ENCODE measurements at places on chromosomes 11 and 22. TPM values are rescaled to one million over a fixed set of nuclear protein-coding genes. Genes with fewer than 3 reads are reported as not detected.

GRCh38 chr11:113334183-113334582 is 19.8 kb downstream of the TTC12 start:
- DNase-seq: no peak

- DNase-seq: no peak
Observed at GRCh38 chr22:37654563-37655251, 3.8 kb upstream of the PDXP start.

Gene ABTB2
- 5.4 TPM for total RNA-seq

GRCh38 chr11:1782031-1782590 is 18.4 kb upstream of the CTSD start:
- no peak for DNase-seq

Gene MYO18B
- total RNA-seq: 0.59 TPM

DNA sequence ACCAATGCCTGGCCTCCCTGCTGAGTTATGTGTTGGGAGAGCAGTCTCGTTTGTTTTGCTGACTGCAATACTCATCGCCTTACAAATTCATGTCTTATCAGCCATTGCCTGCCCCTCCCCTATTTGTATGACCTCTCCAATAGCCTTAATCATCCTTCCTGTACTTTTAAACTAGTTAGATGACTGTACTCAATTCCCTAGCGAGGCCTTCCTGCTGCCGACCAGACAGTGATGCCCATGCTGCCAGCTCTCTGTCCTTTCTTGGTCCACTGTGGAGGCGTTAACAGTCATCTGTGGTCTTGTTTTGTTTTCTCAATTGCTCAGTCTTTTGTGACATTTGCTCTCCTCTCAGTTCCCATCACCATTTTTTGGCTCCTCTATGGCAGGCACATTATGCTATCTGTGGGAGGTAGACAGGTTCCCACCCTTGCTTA is 20.3 kb upstream of the YPEL1 start:
- DNase-seq: no peak

Gene APOA4
- not detected for total RNA-seq

DNA sequence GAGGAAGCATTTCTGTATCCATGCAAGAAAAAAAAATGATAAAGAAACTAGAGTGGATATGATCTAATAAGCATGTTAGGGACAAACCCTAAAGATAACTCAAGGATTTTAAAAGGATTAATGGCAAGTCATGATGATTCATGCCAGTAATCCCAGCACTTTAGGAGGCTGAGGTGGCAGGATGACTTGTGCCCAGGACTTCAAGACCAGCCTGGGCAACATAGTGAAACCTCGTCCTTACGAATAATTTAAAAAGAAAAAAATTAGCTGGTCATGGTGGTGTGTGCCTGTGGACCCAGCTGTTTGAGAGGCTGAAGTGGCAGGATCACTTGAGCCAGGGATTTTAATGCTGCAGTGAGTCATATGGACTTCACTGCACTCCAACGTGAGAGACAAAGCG is 145.5 kb upstream of the BLID start:
- DNase-seq: no peak

Gene MAJIN
- not detected for total RNA-seq

DNA sequence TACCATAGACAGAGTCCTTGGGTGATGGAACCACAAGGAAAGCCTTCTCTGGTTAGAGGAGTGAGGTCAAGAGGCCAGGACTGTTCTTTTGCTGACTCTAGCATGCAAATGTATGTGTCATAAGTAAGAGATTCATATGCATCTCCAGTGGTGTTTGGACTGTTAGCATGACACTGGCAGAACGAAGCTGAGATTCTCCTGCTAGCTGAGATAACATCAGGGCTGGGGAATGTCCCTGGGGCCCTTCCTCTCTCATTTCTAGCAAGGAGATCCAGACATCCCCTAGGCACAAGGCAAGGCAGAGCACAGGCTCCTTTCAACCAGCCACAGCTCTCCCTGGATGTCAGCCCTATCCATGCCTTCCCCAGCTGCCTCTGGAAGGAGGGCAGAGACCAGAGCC is 711.3 kb downstream of the OPCML start:
- no peak for DNase-seq

DNA sequence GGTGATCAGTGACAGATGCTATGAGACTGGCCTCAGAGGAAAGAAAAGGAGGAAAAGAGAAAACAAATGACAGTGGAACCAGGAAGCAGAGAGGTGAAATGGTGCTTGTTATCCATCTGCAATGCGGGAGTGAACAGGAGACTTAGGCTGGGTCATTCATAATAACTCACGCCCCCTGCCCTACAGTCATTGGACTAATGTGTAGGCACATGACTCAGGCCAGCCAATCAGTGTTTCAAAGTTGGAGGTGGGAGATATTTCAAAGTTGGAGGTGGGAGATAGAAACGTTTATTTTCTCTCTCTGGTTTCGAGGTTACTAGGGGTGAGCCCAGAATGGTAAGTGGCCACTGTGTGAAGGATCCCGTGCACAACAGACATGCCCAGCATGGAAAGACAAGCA is 30.3 kb downstream of the SLC22A6 start:
- no peak for DNase-seq

- no peak for DNase-seq
Observed at GRCh38 chr11:117457835-117458234, 130.2 kb downstream of the CEP164 start.

DNA sequence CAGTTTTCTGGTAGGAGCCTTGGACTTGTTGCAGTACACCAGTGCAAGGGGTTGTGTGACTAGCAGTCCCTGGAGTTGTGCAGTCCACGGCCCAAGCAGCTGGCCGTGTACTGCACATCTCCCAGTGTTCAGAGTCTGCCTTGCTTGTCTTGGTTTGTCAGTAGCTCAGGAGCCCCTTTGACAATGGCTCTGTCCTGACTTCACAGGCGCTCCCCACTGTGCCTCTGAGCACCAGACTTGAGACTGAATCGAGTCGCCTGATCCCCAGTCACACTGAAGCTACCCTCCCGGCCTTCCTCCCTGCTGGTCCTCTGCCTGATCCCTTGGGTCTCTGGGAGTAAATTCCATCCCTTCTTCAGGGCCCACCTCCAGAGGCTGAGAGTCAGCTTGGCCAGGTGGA is 19.4 kb downstream of the SYNGR1 start:
- no peak for DNase-seq

DNA sequence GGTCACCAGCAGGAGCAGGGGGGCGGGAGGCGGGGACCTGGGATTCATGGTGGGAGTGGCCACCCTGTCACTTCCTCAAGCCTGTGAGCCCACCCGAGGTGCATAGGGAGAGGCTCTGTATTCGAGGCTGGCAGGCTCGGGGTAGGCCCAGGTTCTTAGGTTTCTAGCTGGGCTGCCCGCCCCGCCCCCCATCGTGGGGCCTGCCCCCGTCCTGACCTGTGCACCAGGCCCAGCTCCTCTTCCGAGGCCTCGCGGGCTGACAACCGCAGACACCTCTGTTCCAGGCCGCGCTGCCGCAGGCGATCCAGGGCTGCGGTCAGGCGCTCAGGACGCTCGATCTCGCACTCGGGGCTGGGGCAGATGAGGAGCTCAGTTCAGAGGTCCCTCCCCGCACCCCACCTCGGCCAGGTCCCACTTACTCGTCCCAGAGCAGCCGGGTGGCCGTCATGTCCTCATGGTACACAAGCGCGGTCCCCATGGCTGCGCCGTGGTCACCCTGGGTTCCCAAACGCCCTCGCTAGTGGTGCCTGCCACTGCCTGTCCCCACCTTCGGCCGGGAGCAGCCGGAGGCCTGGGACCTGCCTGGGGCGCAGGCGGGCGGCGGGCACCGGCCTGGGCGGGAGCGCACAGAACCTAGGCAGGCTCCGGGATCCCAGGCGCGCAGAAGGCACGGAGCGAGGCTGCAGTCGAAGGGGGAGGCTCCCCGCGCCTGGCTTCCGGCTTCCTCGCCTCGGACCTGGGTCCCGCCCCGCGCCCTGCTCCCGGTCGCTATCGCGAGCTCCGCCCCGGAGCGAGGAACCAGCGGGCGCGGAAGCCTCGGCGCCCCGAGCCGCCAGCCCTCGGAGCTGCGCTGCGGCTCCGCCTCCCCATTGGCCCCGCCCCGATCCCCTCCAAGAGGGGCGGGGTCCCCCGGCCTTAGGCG is at the start of gene HDAC10:
TSS of gene HDAC10 (minus strand) at position 711 of the 922 bp plus-strand sequence. CDS start at position 478, 233 bp downstream.
- peak; percentile 75 for DNase-seq

GRCh38 chr11:109443052-109443451 is 21.1 kb downstream of the C11orf87 start:
- no peak for DNase-seq

- DNase-seq: no peak
Observed at GRCh38 chr11:74185695-74186094, 14.6 kb downstream of the PPME1 start.

Gene TEX54
- not detected for total RNA-seq

GRCh38 chr22:48647606-48648515 is 1179.8 kb downstream of the BRD1 start:
- DNase-seq: no peak

DNA sequence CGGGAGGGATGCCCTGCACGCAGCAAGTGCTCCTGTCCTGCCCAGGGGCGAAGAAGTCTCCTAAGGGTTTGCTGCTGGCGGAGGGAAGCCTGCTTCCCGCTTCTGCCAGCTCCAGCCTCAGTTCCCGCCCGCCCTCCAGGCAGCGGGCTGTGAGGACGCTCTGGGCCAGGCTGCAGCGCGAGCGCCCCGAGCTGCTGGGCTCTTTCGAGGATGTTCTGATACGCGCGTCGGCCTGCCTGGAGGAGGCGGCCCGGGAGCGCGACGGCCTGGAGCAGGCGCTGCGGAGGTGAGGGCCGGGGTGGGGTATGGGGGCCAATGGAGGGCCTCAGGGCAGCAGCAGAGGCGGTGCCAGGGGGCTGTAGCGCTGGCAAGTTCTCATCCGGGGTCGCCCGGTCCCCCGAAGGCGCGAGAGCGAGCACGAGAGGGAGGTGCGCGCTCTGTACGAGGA is 2.2 kb downstream of the CRACR2B start:
- no peak for DNase-seq

- DNase-seq: no peak
Observed at GRCh38 chr22:27715106-27715505, 86.5 kb downstream of the MN1 start.

DNA sequence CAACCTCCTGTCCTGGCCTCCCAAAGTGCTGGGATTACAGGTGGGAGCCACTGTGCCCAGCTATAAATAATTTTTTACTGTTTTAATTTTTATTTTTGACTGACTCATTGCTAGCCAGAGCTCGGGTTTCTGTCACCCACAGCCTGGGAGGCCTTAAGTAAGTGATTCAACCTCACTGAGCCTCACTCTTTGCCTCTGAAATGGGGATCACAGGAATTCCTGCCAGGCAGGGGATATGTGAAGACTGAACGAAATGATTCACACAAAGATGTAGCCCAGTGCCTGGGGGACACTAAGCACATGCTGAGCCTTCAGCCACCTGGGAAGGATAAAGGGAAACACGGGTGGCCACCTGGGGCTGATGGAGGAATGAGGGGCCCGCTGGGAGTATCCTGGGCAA is 3.8 kb upstream of the LRRC74B start:
- no peak for DNase-seq

Gene OR5B21
- 0.55 TPM for total RNA-seq

GRCh38 chr11:116727990-116728389 is 44.8 kb downstream of the BUD13 start:
- no peak for DNase-seq

Gene P2RY6
- 0.24 TPM for total RNA-seq

Gene KRTAP5-10
- total RNA-seq: not detected

All from CD8-positive, alpha-beta memory T cell (primary cell).